ENCODE measurements at places on chromosomes 6 and 20.

- peak; percentile 76 for DNase-seq
Observed at GRCh38 chr6:149065658-149066556, 251.6 kb upstream of the TAB2 start.

- DNase-seq, result peak; percentile 6
Observed at GRCh38 chr6:72987301-72987700, 238.0 kb downstream of the KHDC1L start.

DNA sequence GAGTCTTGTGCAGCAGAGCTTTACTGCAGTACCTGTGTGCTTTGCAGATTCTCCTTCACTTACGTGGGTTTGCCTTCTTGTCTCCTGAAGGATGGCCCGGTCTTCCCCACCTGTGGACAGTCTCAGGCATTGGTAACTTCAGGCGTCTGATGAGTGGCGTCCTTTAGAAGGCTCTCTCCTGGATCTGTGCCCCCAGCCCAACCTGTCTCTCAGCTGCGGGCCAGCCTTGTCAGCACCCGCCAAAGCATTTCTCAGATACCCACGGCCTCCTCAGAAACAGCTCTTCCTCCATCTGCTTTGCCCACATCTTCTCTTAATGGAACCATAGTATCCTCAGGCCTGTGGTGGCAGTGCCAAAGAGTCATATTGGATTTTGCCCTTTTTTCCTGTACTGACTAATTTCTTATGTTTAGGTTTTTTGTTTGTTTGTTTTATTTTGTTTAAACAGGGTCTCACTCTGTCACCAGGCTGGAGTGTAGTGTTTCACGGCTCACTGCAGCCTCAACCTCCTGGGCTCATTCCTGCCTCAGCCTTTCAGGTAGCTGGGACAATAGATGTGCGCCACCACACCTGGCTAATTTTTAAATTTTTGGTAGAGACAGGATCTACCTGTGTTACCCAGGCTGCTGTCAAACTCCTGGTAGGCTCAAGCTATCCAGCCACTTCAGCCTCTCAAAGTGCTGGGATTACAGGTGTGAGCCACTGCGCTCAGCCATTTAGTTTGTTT lies 96.6 kb downstream of the ARID1B start:
- DNase-seq, result no peak

- DNase-seq, result no peak
Observed at GRCh38 chr20:45279992-45280391, 25.6 kb upstream of the SLPI start.

- DNase-seq, result peak; percentile 11
Observed at GRCh38 chr6:141482796-141483597, 649.7 kb upstream of the GJE1 start.

GRCh38 chr6:72533606-72534005 lies 88.3 kb upstream of the KCNQ5 start:
- DNase-seq, result no peak

GRCh38 chr6:69061066-69061465 lies 426.0 kb downstream of the ADGRB3 start:
- DNase-seq, result no peak
